ENCODE measurements at places on chromosomes 12 and 14.
A peak's percentile ranks its signal among the peaks of the same experiment; 100 is the strongest.

GRCh38 chr14:51950007-51950406 lies 39.3 kb upstream of the RTRAF start:
- no peak for DNase-seq

- no peak for DNase-seq
These were observed 11.8 kb downstream of the PDE1B start for GRCh38 chr12:54561164-54561563.

- no peak for DNase-seq
These were observed 206.0 kb upstream of the MYL2 start for GRCh38 chr12:111126331-111126730.

GRCh38 chr12:15206831-15207389 lies 14.3 kb downstream of the RERG start:
- DNase-seq, result no peak

- no peak for DNase-seq
These were observed 1.6 kb upstream of the C1R start for GRCh38 chr12:7093892-7094291.

GRCh38 chr14:93941293-93941910 lies 14.3 kb downstream of the FAM181A start:
- DNase-seq, result no peak

DNA sequence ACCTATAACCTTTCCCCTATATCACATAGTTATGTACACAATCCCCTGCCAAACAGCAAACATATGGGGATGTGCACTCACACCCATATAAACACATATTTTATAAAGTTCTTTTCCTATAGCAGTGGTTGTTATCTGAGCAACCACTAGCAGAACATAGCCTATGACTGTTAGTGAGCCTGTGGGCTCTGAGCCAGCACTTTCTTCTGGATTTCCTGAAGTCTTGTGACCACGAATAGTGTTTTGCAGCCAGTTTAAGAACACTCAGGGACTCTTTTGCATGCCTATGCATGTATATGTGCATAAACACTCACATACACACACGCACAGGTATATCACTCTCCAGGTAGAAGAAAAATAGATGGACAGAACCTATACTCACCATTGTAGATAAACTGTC lies 17.1 kb downstream of the TESPA1 start:
- no peak for DNase-seq

GRCh38 chr12:99553461-99553860 lies 94.1 kb upstream of the GARIN6 start:
- DNase-seq, result no peak

GRCh38 chr12:20278276-20278675 lies 90.1 kb upstream of the PDE3A start:
- DNase-seq, result no peak

DNA sequence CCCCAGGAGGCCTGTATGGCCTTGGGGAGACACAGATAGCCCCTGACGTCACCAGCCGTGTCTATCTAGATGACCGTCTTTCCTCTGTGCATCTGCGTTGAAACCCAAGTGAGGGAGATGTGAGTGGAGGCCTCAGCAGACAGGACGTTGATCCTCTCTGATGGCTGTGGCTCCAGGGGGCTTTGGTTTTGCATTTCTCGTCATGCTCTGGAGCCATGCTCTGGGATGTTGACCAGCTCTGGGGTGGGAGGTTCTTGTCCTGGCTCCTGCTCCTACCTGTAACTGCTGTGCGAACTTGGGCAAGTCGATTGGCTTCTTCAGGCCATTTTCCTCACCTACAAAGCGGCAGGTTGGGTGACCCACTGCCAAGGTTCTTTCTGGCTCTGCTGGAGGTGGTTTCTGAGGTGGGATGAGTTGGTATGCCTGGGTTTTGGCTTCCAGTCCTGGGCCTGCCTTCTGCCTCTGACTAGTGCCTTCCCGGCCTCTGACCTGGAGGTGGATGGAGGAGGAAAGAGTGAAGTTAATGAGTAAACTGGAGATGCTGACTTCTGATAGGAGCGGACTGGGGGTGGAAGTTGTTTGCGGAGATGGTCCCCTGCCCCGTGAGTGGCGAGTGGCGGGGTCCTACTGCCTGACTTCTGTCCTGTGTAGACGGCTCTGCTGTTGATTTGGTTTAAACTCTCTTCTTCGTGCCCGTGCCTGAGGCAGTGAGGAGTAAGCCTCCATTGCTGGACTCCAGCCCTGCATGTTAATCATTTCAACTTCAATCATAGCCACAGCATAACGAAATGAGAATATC lies 8.4 kb downstream of the TSPAN9 start:
- no peak for DNase-seq

DNA sequence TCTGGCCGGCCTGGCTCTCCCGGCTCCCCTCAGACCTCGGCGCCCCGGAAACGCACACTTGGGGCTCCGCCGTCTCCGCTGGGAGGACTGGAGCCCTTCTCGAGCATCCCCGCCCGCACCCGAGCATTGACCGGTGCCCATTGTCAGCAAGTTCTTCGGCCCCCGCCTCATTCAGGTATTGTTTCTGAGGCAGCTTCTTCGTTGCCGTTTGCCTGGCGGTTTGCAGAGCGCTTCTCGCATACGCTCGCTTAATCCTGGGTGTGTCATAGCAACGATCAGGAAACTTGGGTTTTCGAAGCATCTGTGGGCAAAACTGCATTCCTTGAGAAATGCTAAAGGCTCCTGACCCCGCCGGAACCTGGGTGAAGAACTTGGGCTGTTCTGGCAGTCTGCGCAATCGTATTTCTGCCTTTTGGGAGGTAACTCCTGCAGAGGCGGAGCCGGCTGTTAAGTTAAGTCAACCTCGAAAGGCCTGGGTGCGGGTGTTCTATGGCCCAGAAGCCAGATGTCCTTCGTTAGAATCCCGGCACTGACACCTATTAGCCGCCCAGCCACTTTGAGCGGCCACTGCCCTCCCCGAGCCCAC lies 518 bp downstream of the GSKIP start:
- peak; percentile 42 for DNase-seq

- no peak for DNase-seq
These were observed 71.4 kb downstream of the BMP4 start for GRCh38 chr14:53885136-53885640.

- no peak for DNase-seq
These were observed 47.7 kb downstream of the MAX start for GRCh38 chr14:65054471-65055085.

DNA sequence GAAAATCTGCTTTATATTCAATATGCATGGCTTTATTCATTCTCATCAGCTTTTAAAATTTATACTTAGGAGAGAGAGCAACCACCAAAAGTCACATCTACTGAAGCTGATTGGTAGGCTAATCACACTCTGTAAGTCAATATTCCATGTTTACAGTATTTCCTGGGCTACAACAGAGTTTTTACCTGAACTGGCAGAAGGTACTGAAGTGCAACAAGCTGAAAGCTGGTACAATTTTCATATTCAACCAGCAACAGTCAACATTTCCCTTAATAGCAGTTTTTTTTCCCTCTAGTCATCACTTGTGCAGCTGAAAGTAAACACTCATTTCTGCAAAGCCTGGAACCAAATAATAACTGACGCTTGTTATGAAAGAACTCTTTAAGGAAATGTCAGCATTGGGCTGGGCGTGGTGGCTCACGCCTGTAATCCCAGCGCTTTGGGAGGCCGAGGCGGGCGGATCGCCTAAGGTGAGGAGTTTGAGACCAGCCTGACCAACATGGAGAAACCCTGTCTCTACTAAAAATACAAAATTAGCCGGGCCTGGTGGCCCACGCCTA lies 12.9 kb downstream of the BRAP start:
- no peak for DNase-seq

DNA sequence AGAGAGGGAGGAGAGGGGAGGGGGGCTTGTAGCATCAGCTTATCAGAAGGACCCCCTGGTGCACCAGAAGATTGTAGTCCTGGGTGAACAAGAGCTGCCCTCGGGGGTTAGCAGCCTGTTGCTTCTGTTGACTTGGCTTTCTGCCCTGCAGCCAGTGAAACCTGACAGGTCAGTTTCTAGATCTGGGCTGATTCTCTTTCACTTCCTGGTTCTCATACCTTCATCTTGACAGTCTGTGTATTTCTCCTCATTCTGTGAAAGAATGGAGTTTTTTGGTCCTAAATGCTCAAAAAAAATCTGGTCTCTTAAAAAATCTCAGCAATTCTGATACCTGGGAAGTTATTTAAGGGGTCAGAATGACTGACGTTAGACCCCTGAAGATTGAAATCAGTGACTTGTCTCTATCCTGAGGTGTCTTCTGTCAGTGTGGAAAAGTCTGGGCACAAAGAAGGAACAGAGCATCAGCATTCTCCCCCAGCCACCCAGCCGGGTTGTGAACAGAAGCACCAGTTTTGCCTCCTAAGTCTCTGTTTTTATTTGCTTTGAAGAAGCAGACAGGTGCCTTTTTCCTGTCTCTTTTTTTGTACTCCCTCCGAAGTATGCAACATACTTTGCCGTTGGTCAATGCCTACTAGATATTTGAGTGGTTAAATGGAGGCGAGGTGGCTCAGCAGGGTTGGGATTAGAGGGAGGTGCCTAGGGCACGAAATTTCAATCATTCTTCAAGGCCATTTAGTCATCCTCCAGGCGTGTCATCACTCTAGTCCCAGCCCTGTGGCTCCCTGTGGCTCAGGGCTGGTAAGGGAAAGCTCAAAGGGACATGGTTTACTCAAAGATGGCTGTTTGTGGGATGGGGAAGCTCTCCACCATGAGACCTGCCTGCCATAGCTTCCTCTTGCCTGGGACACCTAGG lies 24.0 kb downstream of the TTC9 start:
- DNase-seq, result peak; percentile 59

DNA sequence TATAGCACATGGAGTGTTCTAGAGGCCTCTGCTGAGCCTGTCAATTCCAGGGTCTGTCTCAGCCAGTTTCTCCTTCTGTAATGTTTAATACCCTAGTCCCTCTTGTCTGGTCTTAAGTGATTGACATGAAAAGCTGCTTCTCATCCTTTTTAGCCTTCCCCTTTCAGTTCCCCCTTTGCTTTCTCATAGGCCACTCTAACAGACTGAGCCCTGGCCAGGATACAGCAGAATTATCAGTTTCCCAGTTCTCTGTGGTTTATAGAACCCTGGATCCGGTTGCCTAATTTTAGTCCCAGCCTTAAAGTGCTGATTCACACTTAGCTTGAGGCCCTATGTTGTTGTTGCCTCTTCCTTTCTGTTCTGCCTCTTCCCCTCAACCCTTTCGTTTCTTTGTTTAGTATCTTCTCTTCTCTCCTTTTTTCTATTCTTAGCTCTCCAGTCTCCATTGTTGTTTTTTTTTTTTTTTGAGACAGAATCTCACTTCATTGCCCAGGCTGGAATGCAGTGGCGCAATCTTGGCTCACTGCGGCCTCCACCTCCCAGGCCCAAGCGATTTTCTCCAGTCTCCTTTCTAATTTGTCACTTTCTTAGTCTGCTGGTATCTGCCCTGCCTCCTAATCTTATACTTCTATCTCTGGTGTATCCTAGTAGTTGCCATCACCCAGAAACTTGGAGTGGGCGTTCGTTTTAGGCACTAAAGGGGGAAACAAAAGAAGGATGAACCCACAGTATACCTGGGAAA lies 2.9 kb upstream of the BIN2 start:
- DNase-seq, result peak; percentile 70

All from GM13977 (cell line).